ENCODE measurements at places on chromosomes 7 and 10. TPM values are rescaled to one million over a fixed set of nuclear protein-coding genes. Genes with fewer than 3 reads are reported as not detected.

IQCE gene
- 18.9 TPM for total RNA-seq

GRCh38 chr7:28533267-28533666 lies 120.9 kb downstream of the CREB5 start:
- no peak for DNase-seq

GRCh38 chr10:106311590-106311989 lies 852.9 kb downstream of the SORCS1 start:
- no peak for DNase-seq

GRCh38 chr7:28411876-28412662 lies at the start of gene CREB5:
Gene CREB5, plus strand, starts transcription at chr7:28412518. Its CDS starts 397 bp downstream, at chr7:28412915.
- DNase-seq = no peak

DNA2 gene
- total RNA-seq = 30.8 TPM

AGAP4 gene
- total RNA-seq = 11.6 TPM

GRCh38 chr7:150742286-150742968 lies 5.2 kb downstream of the GIMAP5 start:
- DNase-seq = no peak

DNA sequence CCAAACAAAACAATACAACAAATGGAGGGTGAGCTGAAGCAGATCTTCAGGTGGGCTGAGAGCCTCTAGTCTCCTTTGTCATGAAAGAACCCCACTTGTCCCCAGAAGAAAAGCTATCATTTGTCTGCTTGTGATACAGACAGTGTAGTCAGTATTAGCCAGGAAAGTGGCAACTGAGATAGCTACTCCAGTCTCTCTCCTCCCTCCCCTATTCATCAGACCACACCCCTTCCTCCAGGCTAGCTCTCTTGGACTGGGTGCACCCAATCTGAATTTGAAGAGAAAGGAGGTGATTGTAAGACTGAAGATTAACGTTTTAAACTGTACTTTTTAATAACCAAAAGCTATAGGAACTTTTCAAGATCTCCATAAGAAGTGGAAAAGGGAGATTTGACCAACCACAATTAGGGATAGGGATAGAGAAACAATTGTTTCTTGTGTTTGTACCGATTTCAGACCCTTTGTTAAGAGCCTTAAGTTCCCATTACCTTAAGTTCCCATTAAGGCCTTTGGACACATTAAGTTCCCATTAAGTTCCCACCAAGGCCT lies 14.1 kb downstream of the BMPR1A start:
- no peak for DNase-seq

IDI2 gene
- total RNA-seq = not detected

- DNase-seq = no peak
These were observed 116.8 kb downstream of the ZFAND4 start for GRCh38 chr10:45555795-45556194.
